ENCODE measurements at places on chromosomes 7 and 10. TPM values are rescaled to one million over a fixed set of nuclear protein-coding genes. Genes with fewer than 3 reads are reported as not detected.

DNA sequence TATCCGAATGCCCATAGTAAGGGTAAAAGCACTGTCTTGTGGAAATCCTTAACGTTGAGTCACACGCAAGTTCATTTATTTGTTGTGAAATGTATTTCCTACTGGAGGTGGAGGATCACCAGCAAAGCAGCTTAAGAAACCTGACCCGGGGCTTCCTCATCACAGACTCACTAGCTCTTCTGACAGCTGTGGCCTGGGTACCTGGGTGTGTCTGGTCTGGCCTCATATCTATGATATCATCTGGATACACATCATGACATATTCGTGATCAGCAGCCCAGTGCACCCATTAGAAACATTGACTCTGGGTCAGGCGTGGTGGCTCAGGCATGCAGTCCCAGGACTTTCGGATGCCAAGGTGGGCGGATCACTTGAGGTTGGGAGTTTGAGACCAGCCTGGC lies 8.8 kb downstream of the DRGX start:
- no peak overlapping the region for H3K4me3 ChIP-seq
- no peaks in the 10 kb centered on the region for H3K36me3 ChIP-seq
- no peak overlapping the region for H3K27ac ChIP-seq
- H3K27me3 ChIP-seq, result peaks cover 35% of the 10 kb centered on the region
- DNase-seq, result no peak

DNA sequence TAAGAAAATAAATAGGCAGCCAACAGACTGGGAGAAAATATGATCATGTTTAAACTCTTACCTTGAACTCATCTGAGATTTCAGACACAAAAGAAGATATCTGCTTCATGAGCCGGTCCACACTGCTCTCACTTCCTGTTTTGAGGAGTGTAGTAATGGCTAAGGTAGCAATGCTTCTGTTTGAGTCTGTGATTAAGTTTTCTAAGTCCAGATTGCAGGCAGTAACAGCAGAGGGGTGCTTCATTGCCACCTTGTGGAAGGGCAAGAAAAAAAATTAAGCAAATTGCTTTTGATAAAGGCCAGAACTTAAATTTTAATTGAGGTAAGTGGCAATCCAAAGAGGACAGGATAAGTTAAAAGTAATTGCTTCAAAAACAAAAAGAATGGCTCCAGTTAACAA lies 69.1 kb downstream of the MEST start:
- no peaks in the 10 kb centered on the region for H3K4me1 ChIP-seq
- H3K4me3 ChIP-seq, result no peak overlapping the region
- H3K27ac ChIP-seq, result no peak overlapping the region
- no peaks in the 10 kb centered on the region for H3K27me3 ChIP-seq
- no peak for DNase-seq
- no peaks in the 10 kb centered on the region for H3K36me3 ChIP-seq

DNA sequence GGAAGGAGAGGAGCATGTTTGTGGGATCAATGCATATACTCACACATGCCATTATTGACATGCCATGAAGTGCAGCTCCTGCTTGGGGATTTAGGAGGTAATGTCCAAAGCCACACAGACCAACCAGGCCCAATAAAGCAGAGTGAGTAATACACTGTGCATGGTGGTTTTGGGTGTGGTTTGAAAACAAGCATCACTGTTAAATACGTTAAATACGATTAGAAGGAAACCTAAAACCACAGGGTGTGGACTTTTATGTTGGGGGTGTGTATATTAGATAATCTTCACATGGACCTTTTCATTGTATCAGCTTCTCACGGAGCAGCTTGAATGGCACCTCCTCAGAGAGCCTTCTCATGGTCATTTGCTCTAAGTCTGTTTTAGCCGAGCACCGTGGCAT lies 10.4 kb upstream of the EIF3A start:
- H3K27me3 ChIP-seq, result no peaks in the 10 kb centered on the region
- no peaks in the 10 kb centered on the region for H3K36me3 ChIP-seq
- no peak for DNase-seq
- peak overlapping the region; percentile 28 for H3K27ac ChIP-seq
- H3K4me3 ChIP-seq, result no peak overlapping the region

- no peak overlapping the region for H3K4me3 ChIP-seq
- H3K4me1 ChIP-seq, result no peaks in the 10 kb centered on the region
- H3K36me3 ChIP-seq, result peaks cover 95% of the 10 kb centered on the region
- no peaks in the 10 kb centered on the region for H3K27me3 ChIP-seq
Observed at GRCh38 chr7:98958968-98959367, 80.6 kb downstream of the TRRAP start.

DNA sequence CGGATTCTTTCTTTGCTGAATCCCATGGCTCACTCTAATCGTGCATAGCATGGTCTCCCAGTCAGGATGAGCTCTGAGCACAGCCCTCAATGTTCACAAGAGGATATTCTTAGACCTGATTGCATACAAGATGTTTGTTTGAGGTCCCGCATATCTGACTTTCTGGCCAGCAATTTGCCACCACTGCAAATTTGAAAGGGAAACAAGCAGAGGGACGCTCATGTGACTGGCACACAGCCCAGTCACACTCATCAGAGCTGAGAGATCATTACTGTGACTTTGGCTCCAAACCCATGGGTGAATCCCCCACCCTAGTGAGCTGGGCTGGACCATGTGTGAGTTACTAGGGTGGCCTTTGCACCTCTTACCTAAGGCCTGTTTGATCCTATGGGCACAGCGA lies 9.9 kb downstream of the TAS2R41 start:
- no peaks in the 10 kb centered on the region for H3K36me3 ChIP-seq
- H3K27ac ChIP-seq, result peak overlapping the region; percentile 82
- H3K4me3 ChIP-seq, result no peak overlapping the region
- no peaks in the 10 kb centered on the region for H3K27me3 ChIP-seq

DNA sequence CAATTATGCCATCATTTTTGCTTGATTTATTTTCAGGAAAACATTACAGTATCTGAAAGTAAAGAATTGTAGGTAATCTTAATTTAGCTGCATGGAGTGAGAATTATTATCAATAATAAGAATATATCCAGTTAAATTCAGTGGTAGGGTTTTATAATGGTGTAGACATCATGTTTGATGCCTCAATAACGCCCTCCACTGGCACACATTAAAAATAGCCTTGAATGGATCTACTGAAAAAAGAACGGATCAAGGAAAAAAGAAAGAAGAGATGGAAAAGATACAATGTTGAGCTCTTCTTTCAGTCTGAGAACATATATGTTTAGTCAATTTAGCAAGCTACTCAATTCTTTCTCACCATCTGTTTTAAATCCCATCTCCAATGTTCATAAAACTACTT lies 319.2 kb downstream of the CDC14C start:
- H3K4me1 ChIP-seq, result no peaks in the 10 kb centered on the region
- no peak overlapping the region for H3K4me3 ChIP-seq
- H3K36me3 ChIP-seq, result no peaks in the 10 kb centered on the region

- no peak overlapping the region for H3K4me3 ChIP-seq
- no peak overlapping the region for H3K27ac ChIP-seq
- DNase-seq, result no peak
- no peaks in the 10 kb centered on the region for H3K36me3 ChIP-seq
- H3K27me3 ChIP-seq, result no peaks in the 10 kb centered on the region
- H3K4me1 ChIP-seq, result no peaks in the 10 kb centered on the region
Observed at GRCh38 chr7:85695533-85695932, 508.7 kb upstream of the SEMA3D start.

- no peaks in the 10 kb centered on the region for H3K4me1 ChIP-seq
- no peaks in the 10 kb centered on the region for H3K27me3 ChIP-seq
Observed at GRCh38 chr10:88792661-88793060, 9.9 kb upstream of the LIPM start.

DNA sequence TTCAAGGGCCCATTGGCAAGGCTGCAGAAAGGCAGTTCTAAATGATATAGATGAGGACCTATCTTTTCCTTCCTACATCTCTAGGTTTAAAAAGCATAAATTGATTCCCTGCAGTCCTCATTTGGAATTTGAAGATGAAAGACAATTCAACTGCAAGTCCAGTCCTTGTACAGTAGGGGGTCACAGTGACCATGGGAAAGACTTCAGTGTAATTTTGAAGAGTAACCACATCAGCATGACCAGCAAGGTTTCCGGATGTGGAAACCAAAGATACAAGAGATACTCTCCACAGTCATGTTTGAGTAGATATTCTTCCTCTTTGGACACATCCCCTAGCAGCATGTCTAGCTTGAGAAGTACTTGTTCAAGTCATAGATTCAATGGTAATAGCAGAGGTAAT lies 539.3 kb upstream of the TEX47 start:
- H3K27ac ChIP-seq, result no peak overlapping the region
- no peak for DNase-seq
- H3K27me3 ChIP-seq, result no peaks in the 10 kb centered on the region
- no peaks in the 10 kb centered on the region for H3K36me3 ChIP-seq
- H3K4me1 ChIP-seq, result no peaks in the 10 kb centered on the region

GRCh38 chr10:120456626-120457430 lies at the start of gene PLPP4:
PLPP4 (plus strand) TSS chr10:120457227; CDS start chr10:120457306, 79 bp downstream.
- no peak for DNase-seq
- no peak within 1 kb of the TSS for H3K27ac ChIP-seq
- peaks cover 43% of the 10 kb centered on the region for H3K27me3 ChIP-seq
- peaks cover 19% of the 10 kb centered on the region for H3K4me1 ChIP-seq
- H3K4me3 ChIP-seq, result peak within 1 kb of the TSS; percentile 64

- H3K36me3 ChIP-seq, result no peaks in the 10 kb centered on the region
- H3K4me3 ChIP-seq, result no peak overlapping the region
- H3K27me3 ChIP-seq, result no peaks in the 10 kb centered on the region
- H3K4me1 ChIP-seq, result no peaks in the 10 kb centered on the region
- no peak overlapping the region for H3K27ac ChIP-seq
Observed at GRCh38 chr7:110839866-110840265, 251.1 kb upstream of the LRRN3 start.

DNA sequence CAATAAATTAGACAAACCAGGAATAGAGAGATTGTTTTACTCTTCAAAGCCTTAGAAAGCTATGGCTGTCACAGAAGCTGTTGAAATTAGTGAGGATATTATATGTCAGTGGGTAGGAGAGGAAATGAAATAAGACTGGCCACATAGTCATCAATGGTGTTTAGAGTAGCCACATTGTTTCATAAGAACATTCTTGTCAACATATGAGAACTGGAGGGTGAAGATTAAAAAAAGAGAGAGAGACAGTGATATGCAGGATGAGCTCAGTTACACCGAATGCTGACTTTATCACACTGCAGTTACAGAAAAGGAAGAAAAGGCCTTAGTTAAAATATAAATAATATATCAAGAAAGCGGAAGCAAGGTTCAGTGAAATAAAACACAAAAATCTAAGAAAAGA lies 412.0 kb downstream of the CNTNAP2 start:
- no peaks in the 10 kb centered on the region for H3K27me3 ChIP-seq
- no peaks in the 10 kb centered on the region for H3K36me3 ChIP-seq
- H3K27ac ChIP-seq, result no peak overlapping the region
- H3K4me1 ChIP-seq, result no peaks in the 10 kb centered on the region
- no peak for DNase-seq

DNA sequence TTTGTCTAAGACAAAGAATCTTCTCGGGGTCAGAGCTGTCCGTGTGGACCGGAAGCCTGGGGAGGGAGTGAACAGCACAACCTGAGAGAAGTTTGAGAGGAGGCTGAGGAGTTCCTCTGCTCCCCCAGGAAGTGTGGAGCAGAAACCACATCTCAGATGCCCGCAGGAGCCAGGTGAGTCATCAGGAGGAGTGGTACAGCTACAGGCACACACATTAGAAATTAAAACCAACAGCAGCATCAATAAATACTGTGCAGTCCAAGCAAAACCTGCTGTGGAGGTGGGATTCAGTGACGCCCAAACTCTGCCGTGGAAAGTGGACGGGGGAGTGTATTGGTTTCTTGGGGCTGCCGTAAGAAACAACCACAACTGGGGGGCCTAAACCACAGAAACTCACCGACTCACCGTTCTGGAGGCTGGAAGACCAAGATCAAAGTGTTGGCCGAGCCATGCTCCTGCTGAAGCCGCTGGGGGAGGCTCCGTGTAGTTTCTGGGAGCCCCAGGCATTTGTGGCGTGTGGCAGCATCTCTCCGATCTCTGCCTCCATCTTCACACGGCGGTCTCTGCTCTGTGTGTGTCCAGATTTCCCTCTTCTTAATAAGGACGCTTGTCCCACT lies 31.2 kb upstream of the GARS1 start:
- DNase-seq, result no peak
- peaks cover 32% of the 10 kb centered on the region for H3K36me3 ChIP-seq
- no peak overlapping the region for H3K4me3 ChIP-seq
- H3K27ac ChIP-seq, result peak overlapping the region; percentile 24

GRCh38 chr10:124263726-124264125 lies 155.0 kb downstream of the OAT start:
- H3K4me1 ChIP-seq, result no peaks in the 10 kb centered on the region
- H3K36me3 ChIP-seq, result no peaks in the 10 kb centered on the region
- H3K27ac ChIP-seq, result no peak overlapping the region
- no peak overlapping the region for H3K4me3 ChIP-seq
- H3K27me3 ChIP-seq, result no peaks in the 10 kb centered on the region
- no peak for DNase-seq

DNA sequence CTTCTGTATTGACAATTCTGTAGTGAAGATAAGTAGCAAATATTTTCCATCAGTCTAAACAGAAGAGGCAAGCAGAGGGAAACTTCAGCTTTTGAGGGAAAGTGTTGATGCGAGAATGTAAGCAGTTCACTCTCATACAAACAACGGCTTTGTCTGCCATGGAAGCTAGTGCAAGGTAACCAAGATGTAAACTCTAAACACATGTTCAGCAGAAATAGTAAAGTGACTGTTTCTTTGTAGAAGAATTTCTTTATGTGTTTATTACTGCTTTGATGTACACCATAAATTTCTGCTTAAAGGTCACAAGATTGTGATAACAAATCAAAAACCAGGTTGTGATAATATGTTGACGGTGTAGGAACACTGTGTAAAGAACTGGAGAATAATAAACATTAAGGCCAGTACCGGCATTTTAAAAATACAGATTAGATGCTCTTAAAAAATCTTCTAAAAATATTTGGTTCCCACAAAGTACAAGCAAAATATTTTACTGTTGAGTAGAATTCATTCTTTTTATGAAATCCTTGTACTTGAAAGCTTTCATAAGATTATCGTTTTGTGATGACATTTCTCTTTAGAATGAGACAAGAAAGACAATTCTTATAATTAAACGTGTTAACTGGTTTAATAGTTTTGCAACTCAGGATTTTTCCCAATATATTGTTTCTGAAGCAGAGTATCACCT lies 34.2 kb downstream of the SEMA3C start:
- no peak for DNase-seq
- peak overlapping the region; percentile 64 for H3K27ac ChIP-seq
- H3K4me1 ChIP-seq, result peaks cover 15% of the 10 kb centered on the region
- H3K4me3 ChIP-seq, result no peak overlapping the region
- H3K27me3 ChIP-seq, result no peaks in the 10 kb centered on the region

GRCh38 chr10:116336866-116337265 lies 12.6 kb downstream of the CCDC172 start:
- H3K27me3 ChIP-seq, result no peaks in the 10 kb centered on the region
- no peak for DNase-seq
- H3K27ac ChIP-seq, result no peak overlapping the region

NEUROD6 gene
- total RNA-seq, result not detected

OR9A2 gene
- total RNA-seq, result 0.64 TPM

MLXIPL gene
- total RNA-seq, result 1.9 TPM

DLG5 gene
- total RNA-seq, result 176 TPM

NEURL1 gene
- 0.30 TPM for total RNA-seq

PRLHR gene
- total RNA-seq, result not detected

CADPS2 gene
- 9.8 TPM for total RNA-seq

FEZF1 gene
- not detected for total RNA-seq

NPTX2 gene
- total RNA-seq, result 13.7 TPM

CCDC3 gene
- total RNA-seq, result 124 TPM

SPDYE1 gene
- total RNA-seq, result not detected

Measured in suprapubic skin (tissue), 4 donors.